ENCODE measurements at places on chromosomes 1 and 21.

GRCh38 chr1:57549300-57549699 is 125.4 kb upstream of the DAB1 start:
- no peak for DNase-seq

GRCh38 chr1:198486903-198487302 is 53.6 kb downstream of the ATP6V1G3 start:
- no peak for DNase-seq

GRCh38 chr21:38256599-38257302 is at the start of gene KCNJ15:
Gene KCNJ15, plus strand, starts transcription at chr21:38256991. Its CDS starts 42,271 bp downstream, at chr21:38299262.
- DNase-seq, result no peak

- DNase-seq, result no peak
Measured at GRCh38 chr21:36059823-36060158, 535 bp downstream of the SETD4 start.

GRCh38 chr1:244412176-244412575 is 39.5 kb downstream of the ADSS2 start:
- DNase-seq, result no peak
